Umbilical cord (tissue), 2 donors: ENCODE measurements at places on chromosomes 7 and 10. TPM values are rescaled to one million over a fixed set of nuclear protein-coding genes. Genes with fewer than 3 reads are reported as not detected.

Gene POMZP3
- total RNA-seq, result 2.2 TPM

Gene HOXA6
- total RNA-seq, result not detected

Gene SFTPA1
- total RNA-seq, result 0.48 TPM

Gene SYNPO2L
- 1.9 TPM for total RNA-seq

Gene PDE6C
- 1.2 TPM for total RNA-seq

Gene GIMAP2
- 23.4 TPM for total RNA-seq

Gene CYP2C19
- 6.3 TPM for total RNA-seq

Gene OR13A1
- 0.72 TPM for total RNA-seq

Gene ASB10
- total RNA-seq, result not detected

Gene AOC1
- 0.96 TPM for total RNA-seq

Gene CYP3A7
- total RNA-seq, result 1.2 TPM

Gene STOX1
- total RNA-seq, result 0.24 TPM

Gene NSUN5
- 7.2 TPM for total RNA-seq

Gene CLDN4
- 17.6 TPM for total RNA-seq

Gene ADARB2
- total RNA-seq, result not detected

Gene CDH23
- total RNA-seq, result 7.0 TPM

Gene AQP1
- total RNA-seq, result 121 TPM

Gene DNA2
- total RNA-seq, result 9.4 TPM

Gene COL13A1
- 18.3 TPM for total RNA-seq

Gene LAMB4
- 0.96 TPM for total RNA-seq

Gene ACSM6
- 0.96 TPM for total RNA-seq

Gene POU6F2
- total RNA-seq, result 2.9 TPM

Gene AKR1C1
- total RNA-seq, result 11.8 TPM

Gene LRRC18
- 0.48 TPM for total RNA-seq

Gene C10orf95
- total RNA-seq, result not detected

Gene HOXA4
- total RNA-seq, result 4.1 TPM

Gene ZNF783
- 15.9 TPM for total RNA-seq

Gene PTF1A
- total RNA-seq, result 7.5 TPM

Gene XRCC2
- 2.2 TPM for total RNA-seq

Gene TYW1B
- 4.3 TPM for total RNA-seq

Gene CNTNAP2
- total RNA-seq, result 81.1 TPM

Gene FZD8
- 22.9 TPM for total RNA-seq

Gene C10orf53
- 1.2 TPM for total RNA-seq

Gene HMX3
- 2.6 TPM for total RNA-seq

Gene SUN3
- not detected for total RNA-seq

Gene SEMA3A
- total RNA-seq, result 10.4 TPM

Gene AASS
- total RNA-seq, result 46.5 TPM

Gene PLEKHS1
- total RNA-seq, result 2.2 TPM

Gene CYP2E1
- total RNA-seq, result 0.72 TPM

Gene FAM25C
- total RNA-seq, result not detected

Gene CACNA2D1
- total RNA-seq, result 33.5 TPM

Gene MDFIC
- total RNA-seq, result 66.2 TPM

Gene SORBS1
- 426 TPM for total RNA-seq

Gene GJD4
- total RNA-seq, result 0.48 TPM

Gene TDRD1
- total RNA-seq, result 0.24 TPM

Gene MSS51
- total RNA-seq, result 1.4 TPM

Gene UPF2
- total RNA-seq, result 16.6 TPM

Gene ALOX5
- total RNA-seq, result 19.3 TPM

Gene TFR2
- 2.4 TPM for total RNA-seq

Gene ARHGEF35
- total RNA-seq, result 1.9 TPM

Gene DNAJB9
- total RNA-seq, result 50.1 TPM

Gene SEMA3C
- total RNA-seq, result 93.4 TPM

Gene ACTR3C
- total RNA-seq, result 2.4 TPM

Gene AFAP1L2
- 23.1 TPM for total RNA-seq

Gene SPDYE5
- total RNA-seq, result 4.8 TPM

Gene TMEM229A
- total RNA-seq, result 0.48 TPM
